Adipocyte (in vitro differentiated cells): ENCODE measurements at places on chromosomes 3 and 15.

DNA sequence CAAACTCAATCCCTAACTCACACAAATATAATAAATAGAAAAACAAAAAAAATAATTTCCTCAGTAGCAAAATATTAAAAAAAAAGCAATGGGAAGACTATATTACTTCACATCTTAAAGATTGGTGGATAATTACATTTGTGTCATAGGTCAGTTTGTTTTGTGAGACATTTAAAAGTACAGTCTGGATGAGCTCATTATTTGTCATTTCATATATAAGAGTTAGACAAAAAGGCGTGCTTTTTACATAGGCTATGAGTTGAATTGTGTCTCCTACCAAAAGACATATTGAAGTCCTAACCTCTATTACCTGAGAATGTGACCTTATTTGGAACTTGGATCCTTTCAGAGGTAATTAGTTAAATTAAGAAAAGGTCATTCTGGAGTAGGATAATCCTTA, 710.1 kb upstream of the CBLB start:
- no peak for DNase-seq

DNA sequence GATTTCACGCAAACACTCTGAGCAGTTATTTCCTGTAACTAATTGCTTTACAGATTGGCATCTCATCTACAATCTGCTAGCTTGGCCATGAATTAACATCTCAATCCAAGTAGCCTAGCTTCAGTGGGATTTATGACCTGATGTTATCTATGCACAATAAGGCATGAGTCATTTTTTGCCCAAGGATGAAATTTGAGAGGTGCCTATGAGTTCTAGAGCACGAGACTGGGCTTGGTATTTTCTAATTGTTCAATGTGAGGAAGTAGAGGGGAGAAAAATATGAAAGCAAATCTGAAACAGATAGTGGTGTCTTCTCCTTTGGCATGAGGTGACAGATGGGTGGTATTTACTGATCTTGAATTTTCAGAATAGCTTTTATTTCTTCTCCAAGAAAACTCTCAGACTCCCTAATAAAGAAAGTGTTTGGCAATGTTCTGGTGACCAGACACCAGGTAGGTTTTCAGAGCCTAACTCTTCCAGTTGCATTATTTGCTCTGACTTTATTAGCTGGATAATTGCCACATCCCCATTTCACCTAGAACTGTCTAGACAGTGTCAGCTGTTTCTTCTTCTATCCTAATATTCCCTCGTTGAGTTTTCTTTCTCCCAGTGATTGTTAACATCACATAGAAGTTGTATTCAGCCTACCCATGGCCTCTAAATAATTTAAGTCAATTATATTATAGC, 301.0 kb upstream of the UMPS start:
- peak; percentile 81 for DNase-seq

GRCh38 chr3:57179580-57180410, 14.6 kb upstream of the IL17RD start:
- peak; percentile 62 for DNase-seq

GRCh38 chr15:75348562-75349350, 1.9 kb downstream of the NEIL1 start:
- DNase-seq: peak; percentile 21

- DNase-seq: no peak
Measured at GRCh38 chr3:111610189-111610588, 15.0 kb upstream of the ZBED2 start.

GRCh38 chr15:29770796-29771195, 51.5 kb downstream of the TJP1 start:
- DNase-seq: no peak

DNA sequence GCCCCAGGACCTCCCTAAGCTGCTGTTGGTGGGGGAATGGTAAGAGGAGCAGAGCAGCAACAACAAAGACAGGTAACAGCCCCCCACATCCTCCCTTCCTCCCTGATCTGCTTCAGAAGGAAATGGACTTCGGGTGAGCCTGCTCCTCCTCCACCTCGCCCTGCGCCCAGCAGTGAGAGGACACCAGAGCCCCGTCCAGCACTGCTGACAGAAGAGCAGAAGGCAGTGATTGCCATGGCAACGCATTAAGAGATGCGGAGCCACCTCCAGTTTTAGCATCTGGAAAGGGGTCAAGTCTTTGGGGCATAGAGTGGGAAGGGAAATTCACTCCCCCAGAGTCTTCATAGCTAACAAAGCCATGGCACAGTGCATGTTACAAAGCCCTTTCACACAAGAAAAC, 77.6 kb upstream of the HRH1 start:
- DNase-seq: no peak

DNA sequence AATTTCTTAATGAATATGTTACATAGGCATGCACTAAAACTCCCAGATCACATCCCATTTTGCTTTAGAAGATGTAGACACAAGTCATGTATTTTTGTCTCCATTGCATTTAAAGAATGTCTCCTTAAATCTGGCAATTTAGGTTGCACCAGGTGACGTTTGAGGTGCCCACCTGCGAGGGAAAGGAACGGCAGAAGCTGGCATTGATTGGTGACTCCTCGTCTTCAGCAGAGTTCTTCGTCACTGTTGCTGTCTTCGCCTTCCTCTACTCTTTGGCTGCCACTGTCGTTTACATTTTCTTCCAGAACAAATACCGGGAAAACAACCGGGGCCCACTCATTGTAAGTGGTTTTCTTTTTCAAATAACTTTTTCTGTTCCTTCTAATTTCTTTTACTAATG, 96.1 kb upstream of the SNTN start:
- no peak for DNase-seq

DNA sequence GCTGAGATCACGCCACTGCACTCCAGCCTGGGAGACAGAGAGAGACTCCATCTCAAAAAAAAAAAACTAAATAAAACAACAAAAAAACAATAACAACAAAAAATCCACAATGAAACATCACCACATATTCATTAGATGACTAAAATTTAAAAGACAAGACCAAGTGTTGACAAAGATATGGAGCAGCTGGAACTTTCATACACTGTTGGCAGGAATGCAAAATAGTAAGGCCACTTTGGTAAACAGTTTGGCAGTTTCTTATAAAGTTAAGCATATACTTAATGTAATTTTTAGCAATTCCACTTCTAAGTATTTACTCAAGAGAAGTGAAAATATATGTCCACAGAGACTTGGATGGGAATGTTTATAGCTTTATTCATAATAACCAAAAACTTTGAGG, 43.2 kb downstream of the RBP2 start:
- no peak for DNase-seq

- no peak for DNase-seq
Measured at GRCh38 chr3:86961297-86961696, 29.7 kb downstream of the VGLL3 start.
